ENCODE measurements at places on chromosomes 16 and 17. TPM values are rescaled to one million over a fixed set of nuclear protein-coding genes. Genes with fewer than 3 reads are reported as not detected.

DNA sequence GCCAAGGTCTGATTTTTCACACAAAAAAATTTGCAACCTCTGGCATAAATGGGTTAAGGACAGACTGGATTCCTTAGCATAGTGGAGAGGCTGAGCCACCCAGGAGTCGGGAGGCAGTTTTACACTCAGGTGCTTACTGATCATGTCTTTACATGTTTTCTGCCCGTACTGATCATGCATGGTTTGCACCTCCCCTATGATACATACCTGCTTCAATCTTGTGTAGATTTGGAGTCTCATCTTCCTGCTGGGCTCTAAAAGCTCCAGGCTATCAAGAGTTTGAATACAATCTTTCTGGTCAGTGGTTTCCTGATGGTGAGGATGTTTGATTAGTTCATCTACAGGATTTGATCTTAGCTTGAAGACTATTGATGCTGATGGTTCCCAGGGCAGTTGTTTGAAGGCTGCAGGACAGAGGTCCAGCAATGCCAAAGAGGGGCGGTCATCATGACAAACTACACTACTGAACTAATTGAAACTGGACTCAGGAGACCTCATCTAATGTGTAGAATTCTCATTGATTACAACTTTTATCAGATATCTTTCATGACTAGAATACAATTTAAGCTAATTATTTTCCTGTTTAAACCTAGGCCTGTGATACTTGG, 6.9 kb downstream of the C1QBP start:
- no peak for DNase-seq

- no peak for DNase-seq
Measured at GRCh38 chr16:58634265-58634802, 4.7 kb upstream of the CNOT1 start.

GRCh38 chr16:87201052-87201451, 116.1 kb downstream of the C16orf95 start:
- DNase-seq, result peak; percentile 100

DNA sequence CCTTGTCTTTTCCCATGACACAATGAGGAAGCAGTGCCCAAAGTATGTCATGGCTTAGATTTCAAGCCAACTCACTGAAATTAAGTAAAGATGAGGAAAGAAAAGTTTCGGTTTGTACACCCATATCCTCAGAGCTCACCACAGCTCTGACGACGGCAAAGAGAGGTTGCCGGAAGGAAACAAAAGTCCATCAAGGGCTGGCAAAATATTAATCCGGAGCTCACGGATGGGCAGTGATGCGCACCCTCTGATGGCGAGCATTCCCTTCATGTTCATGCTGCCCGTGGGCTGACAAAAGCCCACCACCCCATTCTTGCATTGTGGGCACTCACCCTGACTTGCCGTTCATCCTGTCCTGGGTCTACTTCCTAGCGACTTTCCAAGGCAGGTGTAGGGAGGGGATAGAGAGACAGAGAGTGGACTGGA, 103.1 kb downstream of the SOX9 start:
- DNase-seq, result no peak

DNA sequence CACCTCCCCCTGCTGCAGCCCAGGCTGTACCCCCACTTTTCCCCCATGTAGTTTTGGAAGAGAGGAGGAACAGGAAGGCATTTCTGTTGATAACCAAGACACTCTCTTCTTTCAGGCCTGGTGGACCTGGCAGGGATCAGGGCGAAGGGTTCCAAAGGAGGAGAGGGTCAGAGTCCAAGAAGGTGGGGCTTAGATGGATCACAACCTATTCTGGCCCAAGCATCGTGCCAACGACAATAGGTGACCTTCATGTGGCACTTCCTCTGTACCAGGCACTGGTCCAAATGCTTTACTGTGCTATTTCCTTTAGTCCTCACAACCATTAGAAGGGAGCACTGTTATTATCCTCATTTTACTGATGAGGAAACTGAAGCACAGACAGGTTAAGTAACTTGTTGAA, 84.3 kb downstream of the TMEM132E start:
- DNase-seq, result no peak

DNA sequence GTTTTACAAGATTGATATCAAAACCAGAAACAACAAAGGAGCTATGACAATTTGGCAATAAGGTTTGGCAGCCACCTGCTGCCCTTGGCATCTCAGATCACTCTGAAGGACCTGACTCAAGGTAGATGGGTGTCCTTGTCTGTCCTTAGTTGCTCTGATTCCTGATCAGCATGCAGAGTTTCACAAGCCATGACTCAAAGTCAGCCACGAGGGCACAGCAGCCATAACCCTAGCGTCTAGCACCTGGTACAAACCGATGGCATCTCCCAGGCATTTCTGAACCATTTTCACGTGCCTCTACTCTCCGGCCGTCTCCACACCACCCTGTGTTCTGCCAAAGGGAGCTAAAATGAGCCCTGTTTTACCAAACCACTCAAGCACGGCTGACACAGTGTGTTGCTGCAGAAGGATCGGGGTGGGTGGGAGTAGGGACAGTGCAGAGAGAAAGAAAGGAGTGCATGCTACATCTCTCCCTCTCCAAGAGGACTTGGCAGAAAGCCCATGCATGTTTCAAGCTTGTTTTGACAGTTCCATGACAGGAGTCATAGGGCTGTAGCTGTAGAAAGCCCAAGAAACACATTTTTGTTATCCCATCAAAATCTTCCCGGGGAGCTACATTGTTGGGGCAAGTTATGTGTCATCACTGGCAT, 297.3 kb downstream of the ABCC12 start:
- DNase-seq, result no peak

DNA sequence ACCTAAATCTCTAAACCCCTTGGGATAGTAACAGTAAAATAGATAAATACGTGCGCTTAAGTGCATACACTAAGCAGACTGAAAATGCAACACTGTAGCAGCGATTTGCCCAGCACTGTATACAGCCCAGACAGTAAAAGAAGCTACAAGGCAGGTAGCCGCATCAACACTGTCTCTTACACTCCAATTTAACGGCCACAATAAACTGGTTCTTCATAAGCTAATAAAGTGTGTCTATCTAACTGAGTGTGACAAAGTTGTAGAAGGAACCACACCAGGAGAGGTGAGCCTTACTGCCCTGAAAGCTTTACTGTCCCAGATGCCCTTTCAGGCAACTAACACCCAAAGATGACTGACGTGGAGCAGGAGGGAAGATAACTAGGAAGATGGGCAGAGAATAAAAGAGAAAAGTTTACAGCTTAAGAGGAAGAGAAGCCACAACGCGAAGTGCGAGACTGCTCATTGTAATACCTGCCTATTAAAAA, 847 bp downstream of the ZDHHC7 start:
- DNase-seq, result peak; percentile 21

DNA sequence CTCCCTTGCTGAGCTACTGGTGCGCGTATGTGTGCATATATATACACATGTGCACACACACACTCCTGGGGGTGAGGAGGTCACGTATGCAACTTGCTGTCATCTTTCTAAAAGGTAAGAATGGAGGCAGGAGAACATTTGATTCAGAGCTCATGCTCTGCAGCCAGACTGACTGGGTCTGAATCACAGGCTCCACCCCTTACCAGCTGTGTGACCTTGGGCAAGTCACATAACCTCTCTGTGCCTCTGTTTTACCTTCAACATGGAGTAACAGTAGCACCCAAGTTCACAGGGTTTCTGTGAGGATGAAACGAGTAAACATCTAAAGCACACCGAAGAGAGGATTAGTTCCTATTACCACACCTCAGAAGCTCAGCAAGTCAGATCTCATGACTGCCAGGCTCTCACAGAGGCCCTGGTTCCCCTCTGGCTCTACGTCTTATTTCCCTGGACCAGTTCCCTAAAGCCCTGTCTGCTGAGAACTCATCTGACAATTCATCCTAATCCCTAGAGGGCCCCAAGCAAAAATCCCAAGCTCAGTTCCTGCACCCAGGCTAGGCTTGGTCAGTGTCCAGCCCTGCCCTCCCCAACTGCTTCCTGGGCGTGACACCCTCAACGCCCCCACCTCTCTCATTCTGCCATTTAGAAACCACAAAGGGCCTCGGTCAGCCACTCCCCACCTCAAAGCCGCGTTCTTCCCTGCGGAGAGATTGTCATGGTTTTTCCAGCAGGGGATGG, 28.7 kb downstream of the ABR start:
- DNase-seq, result peak; percentile 22

DNA sequence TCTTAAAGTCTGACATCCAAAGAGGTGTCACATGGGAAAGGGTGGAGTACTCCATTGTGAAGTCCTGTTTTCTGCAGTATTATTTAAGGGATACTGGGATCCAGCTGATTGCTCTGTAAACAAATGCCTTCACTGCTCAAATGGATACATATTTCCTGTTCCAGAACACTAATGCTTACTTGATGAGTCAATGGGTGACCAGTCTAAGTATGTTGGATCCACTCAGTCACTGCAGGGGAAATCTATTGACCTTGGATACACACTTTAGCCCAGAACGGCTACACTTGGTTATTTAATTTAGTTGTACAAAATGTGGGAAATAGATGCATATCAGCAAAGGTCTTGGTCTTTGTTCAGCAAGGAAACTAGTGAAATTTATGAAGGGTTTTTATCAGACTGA, 261.4 kb downstream of the MAP2K4 start:
- peak; percentile 8 for DNase-seq

DNA sequence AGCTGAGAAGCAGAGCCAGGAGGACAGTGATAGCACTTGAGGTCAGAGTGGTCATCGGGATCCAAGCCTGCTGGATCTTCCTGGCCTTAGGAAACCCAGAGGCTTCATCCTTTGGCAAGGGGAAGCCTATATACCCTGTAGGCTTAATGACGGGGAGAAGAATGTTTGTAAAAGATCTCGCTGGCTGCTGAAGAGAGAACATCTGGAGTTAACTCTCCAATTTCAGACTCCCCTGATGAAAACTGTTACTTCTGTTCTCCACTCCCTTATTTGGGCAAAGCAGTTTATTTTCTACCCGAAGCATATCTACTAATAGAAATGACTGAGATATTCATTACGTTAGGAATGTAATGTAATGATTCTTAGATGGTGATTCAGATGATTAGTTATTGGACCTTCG, 487.0 kb downstream of the CDH13 start:
- DNase-seq, result no peak

GRCh38 chr17:10050597-10051101, 145.6 kb upstream of the RCVRN start:
- peak; percentile 27 for DNase-seq

GRCh38 chr17:47694581-47695428, 844 bp downstream of the TBKBP1 start:
- peak; percentile 64 for DNase-seq

DNA sequence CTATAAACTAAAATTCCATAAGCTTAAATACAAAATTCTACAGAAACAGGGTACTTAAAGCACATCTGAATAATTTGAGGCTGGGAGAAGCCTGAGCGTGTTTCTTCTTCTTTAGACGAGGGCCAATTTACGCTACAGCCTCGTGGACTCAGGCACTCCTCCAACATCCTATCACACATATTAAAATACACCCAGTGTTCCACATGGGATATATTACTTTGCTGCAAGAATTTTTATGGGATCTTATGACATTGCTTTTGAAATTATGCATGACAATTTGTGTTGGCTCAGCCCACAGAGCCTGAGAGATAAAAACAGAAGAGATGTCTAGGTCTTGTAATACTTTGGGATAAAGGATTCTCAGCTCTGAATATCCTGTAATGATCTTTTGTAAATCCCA, 3.5 kb upstream of the TANGO6 start:
- DNase-seq, result peak; percentile 45

- no peak for DNase-seq
Measured at GRCh38 chr17:81912441-81913309, 1.5 kb upstream of the PCYT2 start.

GRCh38 chr17:10631048-10631700, 25.9 kb downstream of the MYH3 start:
- peak; percentile 40 for DNase-seq

DNA sequence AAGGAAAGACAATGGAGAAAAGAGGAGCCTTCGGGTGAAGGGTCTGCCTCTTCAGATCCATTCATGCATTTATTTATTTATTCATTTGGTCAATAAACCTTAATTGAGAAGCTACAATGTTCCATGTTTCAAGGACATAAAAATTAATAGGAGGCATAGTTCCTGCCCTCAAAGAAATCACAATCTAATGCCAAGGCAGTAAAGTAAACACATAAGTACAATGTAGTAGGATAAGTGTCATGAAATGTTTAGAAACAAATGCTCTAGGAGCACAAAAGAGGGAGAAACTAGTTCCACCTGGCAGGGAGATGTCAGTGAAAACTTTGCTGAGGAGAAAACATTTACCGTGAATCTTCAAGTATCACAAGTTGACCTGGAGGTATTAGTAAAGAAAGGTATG, 103.5 kb upstream of the NOG start:
- no peak for DNase-seq

- DNase-seq, result no peak
Measured at GRCh38 chr17:70208080-70208794, 38.9 kb downstream of the KCNJ2 start.

GRCh38 chr17:58284613-58285421, 4.1 kb upstream of the MPO start:
- DNase-seq, result no peak

GRCh38 chr16:49491771-49492761, 118.5 kb downstream of the C16orf78 start:
- DNase-seq, result peak; percentile 7

GRCh38 chr16:55126456-55126855, 195.8 kb downstream of the IRX5 start:
- DNase-seq, result no peak

DNA sequence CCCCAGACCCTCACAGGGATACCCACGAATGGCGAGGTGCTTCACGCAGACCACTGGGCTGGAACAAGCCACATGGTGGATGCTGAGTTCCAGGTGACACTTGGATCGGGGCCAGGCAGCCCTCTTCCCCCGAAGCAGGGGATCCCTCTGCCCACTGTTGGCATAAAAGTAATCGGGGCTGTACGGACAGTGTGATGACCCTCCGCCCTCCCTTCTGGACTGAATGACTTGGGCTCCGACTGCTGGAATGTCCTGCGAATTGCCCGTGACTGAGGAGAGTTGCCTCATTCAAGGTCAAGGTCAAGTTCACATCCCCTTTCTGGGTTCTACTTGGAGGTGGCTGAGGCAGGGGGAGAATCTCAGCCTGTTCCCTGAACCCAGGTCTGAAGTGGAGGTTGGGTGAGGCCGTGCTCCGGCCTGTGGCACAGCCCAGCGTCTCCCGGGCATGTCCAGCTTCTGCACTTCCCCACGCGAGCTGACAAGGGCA, 28.5 kb upstream of the CREBBP start:
- DNase-seq, result no peak

- DNase-seq, result no peak
Measured at GRCh38 chr17:57881783-57882351, 32.0 kb upstream of the MRPS23 start.

CCDC154 gene
- 0.41 TPM for total RNA-seq

LGALS9B gene
- total RNA-seq, result not detected

KRTAP4-6 gene
- total RNA-seq, result not detected

CCL8 gene
- not detected for total RNA-seq

SRSF1 gene
- 375 TPM for total RNA-seq

TBC1D3H gene
- not detected for total RNA-seq
